ENCODE measurements at places on chromosomes 1 and 21.

DNA sequence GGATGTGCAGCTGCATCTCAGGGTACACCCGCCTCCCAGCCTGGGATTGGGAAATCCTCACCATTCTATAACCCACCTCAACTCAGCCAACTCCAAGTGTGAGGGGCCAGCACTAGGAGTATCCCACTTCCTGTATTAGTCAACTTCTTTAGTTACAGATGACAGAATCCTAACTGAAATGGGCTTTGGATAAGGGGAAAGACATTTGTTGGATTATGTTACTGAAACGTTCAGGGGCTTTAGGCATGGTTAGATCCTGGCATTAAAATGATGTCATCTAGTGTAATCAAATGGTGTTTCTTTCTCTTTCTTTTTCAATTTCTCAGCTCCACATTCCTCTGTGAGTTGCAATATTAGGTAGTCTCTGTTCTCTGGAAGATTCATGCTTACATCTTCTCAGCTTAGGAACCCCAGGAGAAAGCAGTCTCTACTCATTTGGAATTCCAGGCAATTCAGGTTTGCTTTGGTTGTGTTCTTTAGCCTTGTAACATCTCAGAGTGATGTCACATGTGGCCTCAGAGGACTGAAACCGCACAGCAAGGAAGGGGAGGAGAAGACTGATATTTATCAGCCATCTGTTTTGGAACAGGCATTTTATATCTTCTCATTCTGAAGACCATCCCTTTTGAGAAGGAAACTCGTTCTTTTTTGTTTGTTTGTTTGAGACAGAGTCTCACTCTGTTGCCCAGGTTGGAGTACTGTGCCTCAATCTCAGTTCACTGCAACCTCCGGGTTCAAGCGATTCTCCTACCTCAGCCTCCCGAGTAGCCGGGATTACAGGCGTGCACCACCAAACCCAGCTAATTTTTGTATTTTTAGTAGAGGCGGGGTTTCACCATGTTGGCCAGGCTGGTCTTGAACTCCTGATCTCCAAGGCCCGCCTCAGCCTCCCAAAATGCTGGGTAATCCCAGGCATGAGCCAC is 18.9 kb upstream of the TMEM54 start:
- no peak for DNase-seq

GRCh38 chr1:207268337-207268736 is 53.1 kb upstream of the CD55 start:
- no peak for DNase-seq

GRCh38 chr21:44263221-44263760 is 1.6 kb upstream of the DNMT3L start:
- DNase-seq = no peak

DNA sequence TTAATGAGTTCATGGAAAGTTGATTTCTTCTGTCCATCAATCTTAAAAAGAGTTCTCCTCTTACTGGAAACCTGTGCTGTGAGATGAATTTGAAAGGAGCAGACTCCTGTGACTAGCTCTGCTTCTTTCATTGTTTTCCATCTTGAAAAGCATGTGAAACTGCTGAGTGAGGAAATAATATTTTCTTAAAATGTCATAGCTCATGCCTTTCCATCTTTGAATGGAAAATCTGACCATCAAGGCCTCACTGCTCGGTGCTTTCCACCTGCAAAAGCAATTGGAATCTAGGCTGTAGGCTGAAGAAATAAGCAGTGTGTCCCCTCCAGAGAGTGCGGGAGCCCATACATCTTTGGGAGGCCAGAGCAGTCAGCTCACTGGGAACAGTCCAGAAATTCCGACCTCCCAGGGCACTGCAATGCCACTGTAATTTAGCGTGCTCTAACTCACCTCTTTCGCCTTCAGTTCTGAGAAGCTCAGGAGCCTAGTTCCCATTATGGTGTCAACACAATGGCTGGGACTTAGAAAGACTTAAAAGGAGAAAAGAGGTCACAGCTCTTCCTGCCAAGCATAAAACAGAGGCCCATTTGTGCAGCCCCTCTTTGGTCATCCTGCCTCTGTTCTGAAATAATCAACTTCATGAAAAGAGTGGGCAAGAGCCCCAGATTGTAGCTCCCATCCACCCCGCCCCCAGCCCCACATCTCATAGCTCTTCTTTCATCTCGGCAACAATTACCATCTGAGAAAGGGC is 50.4 kb upstream of the F3 start:
- DNase-seq = no peak
